H1 (cell line): ENCODE measurements at places on chromosomes 5 and 9. TPM values are rescaled to one million over a fixed set of nuclear protein-coding genes. Genes with fewer than 3 reads are reported as not detected.

The FSTL4 gene
- 4.1 and 6.1 TPM in 2 replicates for total RNA-seq

The RECK gene
- total RNA-seq: 9.8 and 10.0 TPM in 2 replicates

The SPATA31A7 gene
- total RNA-seq: not detected in 2 replicates

The TPRN gene
- total RNA-seq: 23.2 and 27.2 TPM in 2 replicates

The ROPN1L gene
- total RNA-seq: 0.38 and 0.73 TPM in 2 replicates

The PPP3R2 gene
- total RNA-seq: not detected in 2 replicates

The ADCY2 gene
- total RNA-seq: 122 and 131 TPM in 2 replicates

The ANKRD34B gene
- total RNA-seq: 5.3 and 6.3 TPM in 2 replicates

The SH3PXD2B gene
- 72.9 and 74.9 TPM in 2 replicates for total RNA-seq

The PCDH12 gene
- total RNA-seq: 0.17 and 0.21 TPM in 2 replicates

The ADRA1B gene
- total RNA-seq: not detected in 2 replicates

The CERCAM gene
- 3.1 and 4.0 TPM in 2 replicates for total RNA-seq

The LOX gene
- 1.9 and 2.2 TPM in 2 replicates for total RNA-seq
